CD8-positive, alpha-beta memory T cell (primary cell): ENCODE measurements at places on chromosomes 12 and 14. TPM values are rescaled to one million over a fixed set of nuclear protein-coding genes. Genes with fewer than 3 reads are reported as not detected.

DNA sequence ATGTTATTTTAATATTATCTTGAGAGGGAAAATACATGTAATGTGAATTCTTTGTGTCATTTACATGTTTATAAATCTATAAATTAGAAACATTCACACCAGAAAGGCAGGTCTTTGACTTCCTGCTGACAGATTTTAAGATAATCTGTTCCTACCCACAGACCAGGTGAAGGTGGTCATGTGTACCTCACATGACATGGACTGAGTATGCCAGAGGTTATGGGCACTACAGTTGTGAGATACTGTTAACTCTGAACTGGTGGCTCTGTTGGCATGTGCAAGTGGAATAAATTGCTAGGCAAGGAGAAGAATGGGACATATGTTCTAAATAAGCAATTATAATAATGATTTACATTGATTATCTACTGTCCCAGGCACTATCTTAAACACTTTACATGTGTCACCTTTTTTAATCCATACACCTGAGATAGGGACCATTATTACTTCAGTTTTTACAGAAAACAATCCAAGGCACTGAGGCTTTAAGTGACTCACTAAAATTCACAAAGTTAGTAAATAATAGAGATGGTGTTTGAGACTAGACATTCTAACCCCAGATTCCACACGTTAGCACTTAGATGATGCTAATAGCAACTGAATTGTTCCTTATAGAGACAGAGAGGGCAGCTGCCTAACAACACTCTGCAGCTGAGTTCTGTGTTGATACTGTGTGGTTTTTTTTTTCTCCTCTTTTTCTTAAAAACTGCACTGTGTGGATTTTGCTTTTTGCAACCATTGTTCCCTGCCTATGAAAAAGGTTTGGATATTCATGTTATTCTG lies 23.8 kb downstream of the SLC16A7 start:
- DNase-seq: no peak
- no peaks in the 10 kb centered on the region for H3K27me3 ChIP-seq
- H3K27ac ChIP-seq: no peak overlapping the region

GRCh38 chr12:30613119-30613830 lies 82.4 kb downstream of the IPO8 start:
- no peaks in the 10 kb centered on the region for H3K4me1 ChIP-seq
- H3K4me3 ChIP-seq: no peak overlapping the region
- DNase-seq: no peak
- no peaks in the 10 kb centered on the region for H3K27me3 ChIP-seq

DNA sequence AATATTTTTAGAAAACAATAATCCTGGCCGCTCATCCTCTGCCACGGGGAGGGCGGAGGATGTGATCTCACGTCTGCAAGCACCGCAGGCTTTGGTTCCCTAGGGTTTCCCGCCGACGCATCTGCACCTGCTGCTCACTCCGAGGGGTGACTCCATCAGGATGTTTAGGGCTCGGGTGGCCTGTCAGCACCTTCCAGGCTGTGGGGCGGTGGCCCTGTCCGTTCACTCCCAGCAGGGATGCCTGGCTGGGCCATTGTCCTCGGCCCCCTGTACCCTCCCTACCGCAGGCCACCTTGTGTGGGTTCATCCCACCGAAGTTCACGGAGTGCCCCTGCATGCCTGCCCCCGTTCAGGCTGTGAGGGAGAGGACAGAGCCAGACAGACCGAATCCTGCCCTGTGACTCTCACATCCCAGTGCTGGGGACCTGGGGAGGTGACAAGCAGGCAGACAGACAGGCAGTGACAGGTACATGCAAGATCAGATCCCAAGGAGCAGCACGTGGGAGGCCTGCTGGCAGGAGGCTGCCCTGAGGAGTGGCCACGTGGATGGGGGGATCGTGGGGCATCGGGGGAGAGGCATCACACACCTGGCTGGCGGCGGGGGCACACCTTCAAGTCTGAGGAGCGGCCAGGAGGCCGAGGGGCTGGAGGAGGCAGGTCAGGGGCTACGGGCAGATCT lies 112.6 kb downstream of the ADGRD1 start:
- no peaks in the 10 kb centered on the region for H3K27me3 ChIP-seq
- no peaks in the 10 kb centered on the region for H3K4me1 ChIP-seq
- no peaks in the 10 kb centered on the region for H3K36me3 ChIP-seq
- no peak for DNase-seq
- H3K4me3 ChIP-seq: no peak overlapping the region
- H3K27ac ChIP-seq: no peak overlapping the region

DNA sequence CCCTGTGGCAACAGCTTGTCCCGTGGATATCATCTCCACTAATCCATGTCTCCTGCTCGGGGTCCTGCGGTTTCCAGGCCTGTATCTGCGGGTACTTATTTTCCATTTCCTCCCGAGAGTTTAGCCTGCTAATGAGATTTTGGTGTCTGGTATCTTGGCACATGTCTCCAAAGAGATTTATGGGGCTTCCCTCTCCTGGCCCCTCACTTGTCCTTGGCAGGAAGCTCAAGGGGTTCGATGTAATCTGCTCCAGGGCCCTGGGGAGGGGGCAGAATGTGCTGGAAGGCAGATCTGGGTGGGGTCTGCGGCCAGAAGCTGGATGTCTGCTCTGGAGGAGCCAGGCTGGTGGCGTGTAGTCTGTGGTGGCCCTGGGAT lies 85.7 kb downstream of the KIF26A start:
- H3K36me3 ChIP-seq: no peaks in the 10 kb centered on the region
- no peaks in the 10 kb centered on the region for H3K4me1 ChIP-seq

GRCh38 chr14:61625165-61625564 lies 70.1 kb upstream of the HIF1A start:
- H3K27me3 ChIP-seq: no peaks in the 10 kb centered on the region
- DNase-seq: no peak
- H3K4me1 ChIP-seq: no peaks in the 10 kb centered on the region

DNA sequence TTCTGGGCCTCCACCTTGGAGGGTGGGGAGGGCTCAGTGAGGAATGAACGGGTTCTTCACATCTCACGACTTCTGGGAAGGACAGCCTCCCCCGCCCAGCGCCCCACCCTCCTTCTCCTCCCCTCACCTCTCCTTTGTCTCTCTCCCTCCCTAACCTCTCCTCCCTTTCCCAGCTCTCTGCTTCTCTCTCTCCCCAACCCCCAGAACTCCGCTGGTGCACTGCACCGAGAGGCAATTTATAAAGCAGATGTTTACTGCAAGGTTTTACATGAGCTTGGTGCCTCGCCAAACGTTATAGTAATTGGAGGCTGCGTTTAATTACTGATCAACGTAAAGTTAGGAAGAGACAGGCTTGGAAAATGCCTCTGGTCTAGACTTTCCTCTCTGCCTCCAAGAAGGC lies 42.9 kb upstream of the FAM222A start:
- no peaks in the 10 kb centered on the region for H3K4me1 ChIP-seq
- H3K27me3 ChIP-seq: peaks cover 4% of the 10 kb centered on the region
- H3K27ac ChIP-seq: no peak overlapping the region
- no peak overlapping the region for H3K4me3 ChIP-seq
- H3K36me3 ChIP-seq: no peaks in the 10 kb centered on the region

DNA sequence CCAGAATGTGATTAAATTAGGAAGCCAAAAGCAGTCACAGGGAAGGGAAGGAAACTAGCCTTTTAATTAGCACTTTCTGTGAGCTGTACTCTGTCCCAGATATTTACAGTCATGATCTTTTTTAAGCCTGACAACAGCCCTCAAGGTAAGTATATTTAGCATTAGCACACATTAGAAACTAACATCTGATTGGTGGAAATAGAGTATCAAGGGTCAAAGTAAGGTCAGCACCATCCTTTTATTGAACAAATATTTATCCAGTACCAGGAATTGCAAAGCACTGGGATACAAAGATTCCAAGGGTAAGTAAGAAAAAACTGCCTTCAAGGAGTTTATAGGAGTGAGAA lies 28.2 kb downstream of the RPGRIP1 start:
- H3K27me3 ChIP-seq: no peaks in the 10 kb centered on the region
- H3K4me3 ChIP-seq: peak overlapping the region; percentile 61
- H3K36me3 ChIP-seq: no peaks in the 10 kb centered on the region
- peak overlapping the region; percentile 18 for H3K27ac ChIP-seq

- DNase-seq: no peak
- no peak overlapping the region for H3K4me3 ChIP-seq
- H3K27ac ChIP-seq: no peak overlapping the region
- H3K27me3 ChIP-seq: peaks cover 3% of the 10 kb centered on the region
Observed at GRCh38 chr14:96252999-96253539, 2.9 kb upstream of the BDKRB1 start.

GRCh38 chr14:33950320-33951182 lies at the start of gene EGLN3:
EGLN3 (minus strand) TSS chr14:33951074; CDS start chr14:33950752, 322 bp downstream.
- peak within 1 kb of the TSS; percentile 53 for H3K27ac ChIP-seq
- peak; percentile 26 for DNase-seq
- no peaks in the 10 kb centered on the region for H3K27me3 ChIP-seq

DNA sequence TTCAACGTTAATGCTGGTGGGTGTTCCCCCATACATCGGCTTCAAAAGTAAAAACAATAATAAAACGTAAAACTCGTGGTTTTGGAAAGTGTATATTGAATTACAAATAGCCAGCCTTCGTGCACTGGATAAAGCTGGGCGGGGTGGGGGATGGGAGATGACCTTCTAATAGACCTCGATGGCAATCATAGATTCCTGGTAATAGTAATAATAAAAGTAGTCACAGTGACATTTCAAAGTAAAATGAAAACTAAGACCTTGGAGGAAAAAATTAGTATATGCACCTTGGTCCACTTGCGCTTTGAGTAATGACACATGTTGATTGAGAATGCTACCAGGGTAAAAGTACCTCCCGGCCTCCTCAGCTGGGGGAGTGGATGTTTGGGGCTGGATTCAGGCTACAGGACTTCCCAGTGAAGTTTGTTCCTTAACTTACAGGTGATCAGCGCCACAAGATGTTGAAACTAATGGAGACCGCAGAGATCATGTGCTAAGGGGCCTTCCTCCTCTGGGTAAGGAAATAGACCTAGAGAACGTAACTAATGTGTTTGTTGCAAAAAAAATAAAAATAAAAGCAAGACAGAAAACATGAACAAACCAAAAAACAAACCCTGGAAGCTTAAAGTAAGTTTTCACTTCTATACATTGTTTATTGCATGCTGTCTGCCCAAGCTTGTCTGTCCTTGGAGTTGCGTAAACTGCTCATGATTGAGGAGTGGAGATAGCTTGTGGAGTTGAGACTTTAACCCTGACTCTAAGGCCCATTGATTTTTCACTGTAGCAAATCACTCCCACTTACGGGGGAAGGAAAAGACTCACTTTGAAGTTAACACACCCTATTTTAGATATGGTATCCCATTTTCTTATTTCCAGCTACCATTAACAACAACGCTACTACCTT lies 907 bp upstream of the LRIG3 start:
- no peak overlapping the region for H3K27ac ChIP-seq
- no peak for DNase-seq
- no peaks in the 10 kb centered on the region for H3K27me3 ChIP-seq
- H3K36me3 ChIP-seq: no peaks in the 10 kb centered on the region

GRCh38 chr12:80936642-80937390 lies 918 bp downstream of the LIN7A start:
- no peak overlapping the region for H3K4me3 ChIP-seq
- no peak overlapping the region for H3K27ac ChIP-seq
- no peaks in the 10 kb centered on the region for H3K27me3 ChIP-seq
- no peak for DNase-seq

DNA sequence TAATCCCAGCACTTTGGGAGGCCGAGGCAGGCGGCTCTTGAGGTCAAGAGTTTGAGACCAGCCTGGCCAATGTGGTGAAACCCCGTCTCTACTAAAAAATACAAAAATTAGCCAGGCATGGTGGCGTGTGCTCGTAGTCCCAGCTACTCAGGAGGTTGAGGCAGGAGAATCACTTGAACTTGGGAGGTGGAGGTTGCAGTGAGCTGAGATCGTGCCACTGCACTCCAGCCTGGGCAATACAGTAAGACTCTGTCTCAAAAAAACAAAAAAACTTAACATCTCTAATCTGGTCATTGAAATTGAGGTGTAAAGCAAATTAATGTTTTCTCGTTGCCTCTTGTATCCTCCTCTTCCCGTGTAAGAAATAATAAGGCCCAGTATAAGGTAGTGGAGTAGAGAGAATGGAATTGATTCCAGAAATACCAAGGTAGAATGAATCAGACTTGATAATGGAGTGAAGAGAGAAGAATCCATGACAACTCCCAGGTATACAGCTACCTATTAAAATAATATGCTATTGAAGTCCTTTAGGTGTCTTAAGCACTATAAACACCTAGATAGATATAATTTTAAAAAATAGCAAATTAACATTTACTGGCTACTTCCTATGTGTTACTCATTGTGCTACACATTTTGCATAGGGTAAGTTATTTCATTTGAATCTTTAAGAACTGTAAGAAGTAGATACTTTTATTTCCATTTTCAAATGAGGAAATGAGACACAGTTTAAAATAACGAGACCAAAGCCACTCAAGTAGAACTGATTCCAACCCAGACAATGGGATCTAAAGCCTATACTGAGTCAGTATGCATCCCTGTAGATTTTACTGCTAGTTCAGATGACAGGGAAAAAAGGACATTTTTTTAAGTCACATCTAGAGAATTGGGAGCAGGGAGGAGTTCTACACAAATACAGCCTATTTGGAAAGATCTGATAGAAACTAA lies 23.2 kb downstream of the RAP1B start:
- H3K4me3 ChIP-seq: no peak overlapping the region
- H3K36me3 ChIP-seq: no peaks in the 10 kb centered on the region
- peaks cover 89% of the 10 kb centered on the region for H3K4me1 ChIP-seq
- no peak for DNase-seq
- no peaks in the 10 kb centered on the region for H3K27me3 ChIP-seq

DNA sequence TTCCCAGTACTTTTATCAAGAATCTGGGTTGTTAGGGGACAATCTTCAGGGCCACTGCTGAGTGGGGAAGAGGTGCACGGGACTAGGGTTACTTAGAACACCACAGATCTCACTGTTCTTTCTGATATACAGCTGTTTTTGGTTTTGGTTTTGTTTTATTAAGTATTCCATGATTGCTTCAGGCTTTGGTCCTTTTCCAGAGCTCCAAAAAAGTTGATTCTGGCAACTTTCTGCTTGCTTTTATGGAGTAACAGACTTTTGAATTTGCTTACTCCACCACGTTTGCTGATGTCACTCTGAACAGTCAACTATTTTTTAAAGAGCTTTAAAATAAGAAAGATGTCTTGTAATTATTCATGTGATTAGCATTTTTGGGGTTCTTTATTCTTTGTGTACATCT lies 368.1 kb upstream of the FOXG1 start:
- no peaks in the 10 kb centered on the region for H3K4me1 ChIP-seq
- H3K27me3 ChIP-seq: no peaks in the 10 kb centered on the region
- H3K36me3 ChIP-seq: no peaks in the 10 kb centered on the region
- H3K4me3 ChIP-seq: no peak overlapping the region

DNA sequence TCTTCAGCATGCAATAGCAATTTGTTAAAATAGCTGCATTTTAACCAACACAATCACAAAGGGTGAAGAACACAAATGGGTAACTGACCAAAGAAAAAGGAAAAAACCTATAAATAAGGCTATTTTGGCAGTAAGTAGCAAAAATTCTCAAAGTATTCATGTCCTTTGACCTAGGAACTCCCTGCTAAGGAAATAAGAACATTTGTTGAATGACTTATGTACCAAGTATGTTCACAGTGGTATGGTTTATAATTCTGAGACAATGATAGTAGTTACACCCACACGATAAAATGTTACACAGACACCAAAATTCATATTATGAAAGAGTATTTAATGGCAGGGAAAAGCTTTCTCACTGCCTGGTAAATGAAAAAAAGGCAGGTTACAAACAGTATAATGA lies 16.9 kb downstream of the CCDC88C start:
- H3K4me3 ChIP-seq: peak overlapping the region; percentile 76
- H3K27ac ChIP-seq: peak overlapping the region; percentile 18
- H3K4me1 ChIP-seq: peaks cover 95% of the 10 kb centered on the region
- no peaks in the 10 kb centered on the region for H3K27me3 ChIP-seq
- H3K36me3 ChIP-seq: no peaks in the 10 kb centered on the region
- DNase-seq: no peak

Gene IAPP
- not detected for total RNA-seq

Gene PSMC6
- total RNA-seq: 123 TPM

Gene WDR89
- 30.6 TPM for total RNA-seq

Gene NXPH4
- 0.22 TPM for total RNA-seq

Gene PPP1R1A
- not detected for total RNA-seq
